Memory B cell (primary cell): ENCODE measurements at places on chromosomes 5 and 9.

DNA sequence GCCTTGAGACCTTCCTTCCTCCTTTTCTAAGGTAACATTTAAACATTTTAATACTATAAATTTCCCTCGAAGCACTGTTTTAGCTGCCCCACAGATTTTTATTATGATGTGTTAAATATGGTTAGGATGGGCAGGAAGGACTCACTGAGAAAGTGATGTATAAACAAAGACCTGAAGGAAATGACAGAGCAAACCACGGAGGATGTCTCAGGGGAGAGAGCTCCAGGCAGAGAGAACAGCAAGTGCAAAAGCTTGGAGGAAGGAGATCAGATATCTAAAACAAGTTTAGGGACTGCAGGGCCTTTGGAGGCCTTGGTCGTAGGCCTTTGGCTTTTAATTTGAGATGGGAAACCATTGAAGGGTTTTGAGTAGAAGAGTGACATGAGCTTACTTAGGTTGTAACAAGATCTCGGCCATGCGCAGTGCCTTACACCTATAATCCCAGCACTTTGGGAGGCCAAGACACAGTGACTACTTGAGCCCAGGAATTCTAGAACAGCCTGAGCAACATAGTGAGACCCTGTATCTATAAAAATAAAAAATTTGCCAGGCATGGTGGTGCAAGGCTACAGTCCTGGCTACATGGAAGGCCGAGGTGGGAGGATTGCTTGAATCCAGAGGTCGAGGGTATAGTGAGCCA lies 35.5 kb upstream of the LRRTM2 start:
- DNase-seq: no peak

DNA sequence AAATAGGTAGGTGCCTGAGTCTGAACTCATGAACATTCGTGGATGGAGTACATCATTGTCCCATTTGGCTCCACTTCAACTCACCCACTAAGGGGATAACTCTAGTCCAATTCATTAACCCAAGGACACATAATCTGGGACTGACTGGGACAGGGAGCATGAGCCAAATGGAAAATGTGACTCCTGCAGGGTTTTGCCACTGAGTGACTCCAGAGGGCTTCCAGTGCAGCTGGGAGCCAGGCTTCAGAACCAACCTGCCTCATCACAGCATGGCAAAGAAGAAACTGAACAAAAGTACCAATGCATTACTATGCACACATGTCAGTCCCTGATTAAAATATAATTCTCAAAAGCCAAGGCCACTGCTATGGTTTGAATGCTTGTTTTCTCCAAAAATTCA lies 159.7 kb upstream of the SNX2 start:
- no peak for DNase-seq

DNA sequence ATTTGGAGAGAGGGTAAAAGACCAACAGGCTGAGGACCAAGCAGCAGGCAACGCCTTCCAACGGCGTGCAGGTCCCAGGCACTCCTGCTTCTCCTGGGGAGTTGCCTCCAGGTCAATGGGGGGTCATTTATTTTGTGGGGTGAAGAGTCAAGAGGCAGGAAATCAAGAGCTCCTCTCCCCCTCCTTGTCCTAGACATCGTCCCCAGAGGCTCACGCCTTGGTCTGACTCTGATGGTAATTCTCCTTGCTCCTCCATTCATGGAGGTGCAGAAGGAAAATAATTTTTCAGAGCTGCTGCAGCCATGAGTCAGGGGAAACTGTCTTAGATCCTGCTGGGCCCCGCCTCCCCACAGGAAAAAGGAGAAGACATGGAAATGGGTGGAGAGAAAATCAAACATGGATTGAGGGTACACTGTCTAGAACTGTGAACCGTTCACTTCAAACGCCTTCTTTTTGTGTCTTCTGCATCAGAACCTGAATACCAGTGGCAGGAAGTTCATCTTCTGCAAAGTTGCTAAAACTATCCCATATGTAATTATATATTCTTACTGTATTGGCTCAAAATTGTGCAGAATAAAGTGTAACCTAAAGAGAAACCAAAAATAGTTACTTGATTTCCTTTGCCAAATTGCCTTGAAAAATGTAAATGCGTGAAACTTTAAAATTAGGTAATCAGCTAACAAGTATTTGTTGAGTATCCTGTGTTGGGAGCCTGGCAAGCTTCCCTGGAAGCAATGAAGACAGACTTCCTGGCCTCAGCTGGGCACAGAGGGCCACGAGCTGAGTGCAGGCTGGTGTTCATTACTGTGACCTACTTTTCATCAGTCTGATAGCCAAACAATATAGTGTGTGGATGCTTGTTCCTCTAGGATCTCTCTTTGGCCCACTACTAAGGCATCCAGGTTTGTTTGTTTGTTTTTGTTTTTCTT lies 142.0 kb downstream of the CMYA5 start:
- DNase-seq: no peak

GRCh38 chr5:170861917-170862766 lies at the start of gene RANBP17:
TSS of gene RANBP17 (plus strand) at chr5:170862018.
- no peak for DNase-seq

DNA sequence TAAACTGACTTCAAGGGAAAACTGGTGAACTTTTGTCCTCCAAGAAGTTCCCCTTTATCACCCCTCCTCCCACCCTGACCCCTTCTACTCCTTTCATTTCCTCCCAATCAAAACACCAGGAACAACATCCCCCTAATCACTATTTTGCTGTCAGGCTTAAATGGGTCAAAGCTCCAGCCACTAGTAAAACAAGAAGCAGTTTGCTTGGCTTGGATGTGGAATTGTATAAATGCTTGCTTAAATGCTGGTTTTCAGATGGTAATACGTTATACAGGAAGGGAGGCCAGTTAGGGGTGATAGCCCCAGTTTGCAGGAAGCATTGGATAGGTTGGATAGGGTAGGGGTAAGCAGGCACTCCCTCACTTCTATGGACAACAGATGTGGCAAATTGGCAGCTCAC lies 473.6 kb downstream of the AGTPBP1 start:
- no peak for DNase-seq

DNA sequence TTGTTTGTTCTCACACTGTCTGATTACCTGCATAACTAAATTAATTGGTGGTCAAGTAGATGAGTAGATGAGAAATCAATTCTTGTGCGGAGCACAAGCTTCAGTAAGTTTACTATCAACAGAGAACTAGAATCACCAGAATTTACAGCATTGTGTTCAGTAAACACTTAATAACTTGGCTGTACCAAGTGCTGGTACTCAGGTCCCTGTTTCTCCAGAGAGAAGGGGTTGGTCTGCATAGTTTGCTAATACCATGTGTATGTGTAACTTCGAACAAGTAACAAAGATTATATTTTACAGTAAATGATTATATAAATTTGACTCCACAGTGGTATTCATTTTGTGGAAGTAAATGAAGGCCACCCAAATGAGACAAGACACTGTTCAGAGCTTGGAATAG lies 146.3 kb downstream of the PCSK5 start:
- no peak for DNase-seq

DNA sequence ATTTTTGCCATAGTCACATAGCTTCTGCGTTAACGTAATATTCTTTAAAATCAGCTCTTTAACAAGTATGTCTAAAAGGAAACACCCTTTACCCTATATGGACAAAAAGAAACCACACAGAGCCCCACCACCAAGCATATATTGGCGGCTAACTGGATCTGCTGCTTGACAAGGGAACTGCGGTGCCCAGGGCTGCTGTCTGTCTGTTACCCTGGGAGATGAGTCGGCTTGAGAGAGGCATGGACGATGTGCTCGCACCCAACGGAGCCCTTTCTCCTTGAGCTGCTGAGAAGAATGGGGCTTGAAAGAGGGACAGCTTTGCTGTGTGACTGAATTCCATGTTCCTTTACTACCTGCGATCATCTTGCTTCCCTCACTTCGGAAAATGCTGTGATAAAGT lies 158.6 kb upstream of the SHB start:
- DNase-seq: no peak

- DNase-seq: no peak
Observed at GRCh38 chr5:61301341-61302199, 30.5 kb upstream of the ZSWIM6 start.

- peak; percentile 21 for DNase-seq
Observed at GRCh38 chr5:68252673-68253623, 37.4 kb downstream of the PIK3R1 start.

DNA sequence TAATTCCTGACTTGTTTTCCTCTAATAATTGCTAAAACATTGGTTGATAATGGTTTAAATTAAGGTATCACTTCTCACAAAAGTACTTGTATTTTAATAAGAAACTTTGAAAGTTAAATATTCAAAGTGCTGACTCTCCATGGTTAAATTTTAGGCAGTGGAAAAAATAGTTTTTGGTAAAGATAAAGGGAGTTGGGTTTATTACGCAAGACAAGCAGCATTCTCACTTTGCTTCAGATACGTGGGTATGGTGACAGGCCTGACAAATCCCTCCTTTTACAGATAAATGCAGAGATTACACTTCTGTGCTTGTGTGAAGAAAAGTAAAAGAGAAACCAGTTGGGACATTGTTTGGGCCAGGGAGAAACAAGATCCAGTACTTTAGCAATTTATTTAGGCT lies 14.5 kb upstream of the FAM170A start:
- no peak for DNase-seq

- DNase-seq: no peak
Observed at GRCh38 chr9:69178583-69179011, 4.5 kb downstream of the TJP2 start.

DNA sequence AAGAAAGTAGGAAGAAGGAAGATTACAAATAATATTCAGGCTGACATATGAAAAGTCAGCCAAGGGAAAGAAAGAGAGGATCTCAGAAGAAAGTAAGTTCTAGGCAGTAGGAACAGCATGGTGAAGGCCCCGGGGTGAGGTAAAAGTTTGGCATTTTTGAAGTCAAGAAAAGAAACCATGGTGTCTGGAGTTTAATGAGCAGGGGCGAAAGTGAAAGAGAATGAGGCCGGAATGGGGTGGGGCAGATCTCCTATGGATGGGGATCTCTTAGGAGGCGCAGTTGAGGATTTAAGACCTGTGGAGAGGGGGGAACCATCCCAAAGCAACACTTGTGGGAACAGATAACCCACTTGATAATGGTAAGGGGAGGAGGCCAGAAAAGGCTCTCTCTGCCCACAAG lies 42.3 kb upstream of the SMAD5 start:
- no peak for DNase-seq

DNA sequence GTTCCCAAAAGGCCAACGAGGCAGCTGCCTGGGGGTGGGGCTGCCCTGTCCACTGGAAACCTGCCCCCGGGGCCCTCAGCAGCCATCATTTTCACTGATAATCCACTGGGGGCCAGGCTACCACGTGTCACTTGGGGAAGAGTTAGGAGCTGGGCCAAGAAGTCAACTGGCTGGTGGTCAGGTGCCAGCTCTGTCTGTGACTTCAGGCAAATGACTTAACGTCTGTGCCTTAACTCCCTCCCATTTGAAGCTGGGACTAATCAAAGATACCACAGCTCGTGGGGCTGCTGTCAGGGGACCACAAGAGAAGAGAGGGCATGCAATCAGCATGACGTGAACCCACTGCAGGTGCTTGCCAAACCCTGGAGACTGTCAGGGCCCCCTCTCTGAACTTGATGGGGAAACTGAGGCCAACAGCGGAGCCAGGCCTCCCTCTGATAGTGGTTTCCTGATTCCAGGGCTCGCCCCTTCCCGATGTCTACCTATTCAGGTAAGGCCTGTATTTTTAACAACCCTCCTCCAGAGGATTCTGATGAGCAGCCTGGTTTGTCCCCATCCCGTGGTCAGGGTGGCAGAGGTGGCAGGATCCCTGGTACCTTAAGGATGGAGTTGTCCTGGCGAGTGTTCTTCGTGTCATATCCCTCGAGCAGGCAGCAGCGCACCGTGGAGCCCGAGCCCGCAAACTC lies 12.3 kb upstream of the DPM2 start:
- no peak for DNase-seq

GRCh38 chr9:100600521-100601079 lies 22.7 kb downstream of the CAVIN4 start:
- no peak for DNase-seq

- no peak for DNase-seq
Observed at GRCh38 chr5:171989276-171989675, 17.2 kb downstream of the FBXW11 start.

DNA sequence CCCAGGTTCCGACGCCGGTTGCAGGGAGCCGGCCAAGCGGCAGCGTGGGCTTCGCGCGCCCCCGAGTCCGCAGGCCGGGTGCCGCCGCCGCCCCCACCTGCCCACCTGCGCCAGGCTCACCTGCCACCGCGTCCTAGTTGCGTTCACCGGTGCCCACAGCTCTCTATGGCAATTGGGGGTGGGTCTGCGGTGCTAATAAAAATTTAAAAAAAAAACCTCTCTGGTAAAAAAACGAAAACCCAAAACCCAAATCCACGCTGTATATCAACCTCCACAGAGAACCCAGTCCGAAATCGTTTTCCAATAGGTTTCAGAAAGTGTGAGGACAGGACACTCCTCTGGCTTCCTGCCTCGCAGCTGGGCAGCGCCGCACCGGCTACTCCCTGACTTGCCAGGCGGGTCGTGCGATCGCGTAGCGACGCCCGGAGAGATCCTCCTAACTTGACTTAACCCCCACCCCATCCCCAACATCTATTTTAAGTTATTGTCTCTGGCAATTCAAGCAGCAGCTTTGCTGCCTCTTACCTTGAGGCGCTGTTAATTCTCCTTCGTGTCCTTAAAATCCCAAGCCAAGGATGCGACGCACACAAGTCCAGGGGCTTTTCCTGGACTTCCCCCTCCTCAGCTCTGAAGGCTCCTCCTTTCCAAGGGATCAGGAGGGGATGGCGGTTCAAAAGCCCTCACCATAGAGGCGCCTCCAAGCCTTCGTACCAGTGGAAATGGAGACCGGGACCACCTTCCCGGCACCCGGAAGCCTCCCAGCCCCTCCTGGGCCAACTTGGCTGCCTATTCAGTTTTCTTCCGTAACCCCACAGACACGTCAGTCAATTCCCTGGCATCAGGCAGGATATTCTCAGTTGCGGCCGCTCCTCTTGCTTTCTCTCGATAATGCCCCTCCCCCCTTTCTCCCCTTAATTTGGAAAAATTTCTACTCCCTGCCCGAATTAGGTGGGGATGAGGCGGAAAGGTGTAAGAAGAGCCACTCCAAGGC lies 1639.4 kb upstream of the C9orf72 start:
- DNase-seq: no peak

DNA sequence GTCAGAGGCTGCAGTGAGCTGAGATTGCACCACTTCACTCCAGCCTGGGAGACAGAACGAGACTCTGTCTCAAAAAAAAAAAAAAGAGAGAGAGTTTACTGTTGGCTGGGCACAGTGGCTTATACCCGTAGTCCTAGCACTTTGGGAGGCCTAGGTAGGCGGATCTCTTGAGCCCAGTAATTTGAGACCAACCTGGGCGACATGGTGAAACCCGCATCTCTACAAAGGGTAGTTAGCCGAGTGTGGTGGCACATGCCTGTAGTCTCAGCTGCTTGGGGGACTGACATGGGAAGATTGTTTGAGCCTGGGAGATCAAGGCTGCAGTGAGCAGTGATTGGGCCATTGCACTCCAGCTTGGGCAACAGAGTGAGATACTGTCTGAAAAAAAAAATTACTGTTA lies 12.6 kb downstream of the HABP4 start:
- DNase-seq: no peak
